Stimulated activated CD8-positive, alpha-beta memory T cell treated with anti-CD3 and anti-CD28 coated beads, Interleukin-4, amount 100 ng/mL, for 24 hours (primary cell): ENCODE measurements at places on chromosomes 6 and 20.

- no peak for DNase-seq
These were observed 65.5 kb downstream of the PLCB4 start for GRCh38 chr20:9134346-9134745.

DNA sequence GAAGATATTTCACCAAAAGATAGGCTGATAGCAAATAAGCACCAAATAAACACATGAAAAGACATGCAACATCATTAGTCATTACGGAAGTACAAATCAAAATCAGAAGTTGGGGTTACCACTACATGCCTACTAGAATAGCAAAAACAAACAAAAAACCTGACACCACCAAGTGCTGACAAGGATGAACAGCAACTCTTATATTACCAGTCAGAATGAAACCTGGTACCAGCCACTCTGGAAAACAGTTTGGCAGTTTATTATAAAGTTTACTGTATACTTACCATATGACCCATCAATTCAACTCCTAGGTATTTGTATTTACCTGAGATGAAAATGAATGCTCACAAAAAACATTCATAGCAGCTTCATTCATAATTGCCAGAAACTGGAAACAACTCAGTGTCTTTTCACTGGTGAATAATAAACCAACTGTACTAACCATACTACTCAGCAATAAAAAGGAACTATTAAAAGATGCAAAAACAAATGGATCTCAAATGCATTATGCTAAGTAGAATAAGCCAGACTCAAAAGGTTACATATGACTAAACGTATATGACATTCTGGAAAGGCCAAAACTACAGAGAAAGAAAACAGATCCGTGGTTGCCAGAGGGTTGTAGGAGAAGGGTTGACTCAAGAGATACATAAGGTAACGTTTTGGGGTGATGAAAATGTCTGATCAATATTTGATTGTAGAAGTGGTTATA is 33.0 kb downstream of the NUP153 start:
- no peak for DNase-seq

DNA sequence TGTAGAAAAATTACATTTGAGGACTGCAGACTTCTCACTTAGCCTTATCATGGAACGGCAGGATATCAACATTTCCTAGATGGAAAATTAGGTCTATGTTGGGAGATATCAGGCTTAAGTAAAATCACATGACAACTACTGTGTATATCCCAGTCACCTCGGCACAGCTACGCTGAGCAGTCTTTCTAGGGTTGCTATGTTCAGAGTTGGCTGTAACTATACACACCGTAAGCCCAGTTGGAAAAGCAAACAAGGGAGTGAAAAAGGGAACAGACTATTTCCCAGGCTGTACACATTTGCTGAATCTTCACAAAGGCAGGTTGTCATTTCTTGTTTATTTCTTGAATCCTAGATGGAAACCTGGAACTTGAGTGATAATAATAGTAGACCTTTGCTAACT is 80.7 kb upstream of the PTPRK start:
- DNase-seq: no peak

DNA sequence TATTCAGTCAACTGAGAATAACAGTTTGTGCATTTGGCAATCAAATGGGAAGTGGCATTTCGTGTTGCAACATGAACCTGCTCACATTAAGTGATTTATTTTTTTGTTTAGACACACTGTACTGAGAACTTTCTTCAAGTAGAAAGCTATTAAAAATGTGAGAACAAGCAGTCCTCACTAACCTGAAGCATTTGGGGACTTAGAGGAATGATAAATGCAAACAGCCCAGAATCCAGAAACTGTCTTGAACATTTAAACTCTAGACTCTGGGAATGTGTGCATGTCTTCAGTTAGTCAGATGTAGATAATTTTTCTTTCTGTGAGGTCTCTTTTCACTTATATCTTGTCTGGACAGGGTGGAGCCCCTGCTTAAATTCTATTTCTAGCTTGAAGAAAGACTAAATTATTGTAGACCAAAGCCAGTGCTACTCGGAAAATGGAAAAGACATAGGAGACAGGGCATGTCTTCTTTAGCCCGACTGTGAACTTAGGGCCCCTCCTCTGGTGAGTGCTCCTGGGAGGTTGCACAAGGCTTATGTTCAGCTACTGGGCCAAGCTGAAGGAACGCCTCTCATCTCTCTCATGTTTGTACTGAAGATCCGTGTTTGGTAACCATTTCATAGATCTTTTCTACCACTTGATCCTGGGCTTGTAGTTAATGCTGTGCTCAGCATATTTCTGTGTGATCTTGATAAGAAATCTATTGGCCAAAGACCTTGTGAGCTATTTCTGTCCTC is 70.1 kb downstream of the SLX4IP start:
- DNase-seq: no peak
